ENCODE measurements at places on chromosomes 7 and 10.

DNA sequence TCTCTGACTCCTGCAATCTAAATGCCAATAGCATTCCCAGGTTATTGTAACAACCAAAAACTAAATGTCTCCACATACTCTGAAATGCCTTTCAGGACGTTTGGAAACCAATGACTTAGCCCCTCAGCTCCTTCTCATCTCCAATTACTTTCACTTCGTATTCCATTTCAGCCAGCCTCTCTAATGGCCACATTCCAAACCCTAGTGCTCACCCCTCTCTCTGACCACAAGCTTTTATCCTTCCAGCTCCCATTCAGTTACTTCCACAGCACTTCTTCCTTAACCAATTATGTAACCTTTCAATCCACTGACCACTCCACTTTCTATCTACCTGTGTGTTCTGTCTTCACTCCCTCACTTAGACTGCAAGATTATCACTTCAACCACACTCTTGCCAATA is 4.3 kb downstream of the NOC3L start:
- no peak for DNase-seq

DNA sequence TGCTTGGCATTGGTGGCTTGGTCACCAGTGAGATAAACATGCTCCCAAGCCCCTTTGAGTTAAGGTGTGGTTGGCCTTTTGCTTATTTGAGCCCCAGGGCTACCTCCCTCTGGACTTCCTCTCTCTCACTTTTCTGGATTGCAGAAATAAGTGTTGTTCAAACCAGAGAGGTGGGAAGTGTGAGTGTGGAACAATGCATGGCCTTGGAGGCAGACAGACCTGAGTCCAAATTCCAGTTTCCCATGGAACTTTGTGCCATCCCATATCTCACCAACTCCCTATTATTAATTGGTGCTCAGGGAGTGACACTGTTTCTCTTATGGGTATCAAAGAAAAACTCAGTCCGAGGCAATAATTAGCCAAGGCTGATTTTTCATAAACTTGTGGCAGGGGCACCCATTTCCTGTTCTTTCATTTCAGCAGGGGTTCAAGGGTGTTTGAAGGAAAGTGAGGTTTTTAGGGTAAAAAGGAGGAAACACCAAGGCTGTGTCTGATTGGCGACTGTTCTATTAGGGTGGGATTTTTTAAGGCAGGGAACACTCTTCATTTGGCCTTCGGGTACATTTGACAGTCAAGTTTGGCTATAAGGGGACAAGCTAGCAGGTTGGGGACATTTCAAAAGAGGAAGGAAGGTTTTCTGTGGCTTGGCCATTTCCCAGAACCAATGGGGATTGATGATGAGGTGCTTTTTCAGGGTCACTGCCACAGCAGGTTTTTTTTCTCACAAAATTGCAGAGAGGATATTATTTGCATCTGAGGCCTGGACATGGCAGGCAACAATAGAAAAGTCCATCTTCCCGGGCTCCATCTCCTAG is 148.8 kb upstream of the NPY start:
- no peak for DNase-seq

- no peak for DNase-seq
These were observed 15.6 kb downstream of the FANK1 start for GRCh38 chr10:125911990-125912389.

GRCh38 chr10:7477538-7478334 is 66.9 kb upstream of the SFMBT2 start:
- DNase-seq, result no peak

DNA sequence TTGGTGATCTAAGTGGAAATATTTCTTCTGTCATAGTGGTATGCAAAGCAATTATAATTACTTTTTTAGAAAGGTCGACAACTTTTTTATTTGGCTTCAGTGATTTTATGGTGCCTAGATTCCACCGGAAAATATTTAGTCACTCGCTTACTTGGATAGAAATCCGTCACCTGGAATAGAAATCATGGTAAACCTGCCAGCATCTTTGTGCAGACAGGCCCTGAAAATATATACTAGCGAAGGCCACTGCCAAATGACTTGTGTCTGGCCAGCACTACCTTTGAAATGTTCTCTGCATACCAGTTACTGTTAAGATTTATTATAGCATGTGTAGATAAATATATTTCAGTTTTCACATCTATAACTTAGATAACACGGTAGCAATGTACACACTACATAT is 226.4 kb downstream of the AGMO start:
- no peak for DNase-seq

DNA sequence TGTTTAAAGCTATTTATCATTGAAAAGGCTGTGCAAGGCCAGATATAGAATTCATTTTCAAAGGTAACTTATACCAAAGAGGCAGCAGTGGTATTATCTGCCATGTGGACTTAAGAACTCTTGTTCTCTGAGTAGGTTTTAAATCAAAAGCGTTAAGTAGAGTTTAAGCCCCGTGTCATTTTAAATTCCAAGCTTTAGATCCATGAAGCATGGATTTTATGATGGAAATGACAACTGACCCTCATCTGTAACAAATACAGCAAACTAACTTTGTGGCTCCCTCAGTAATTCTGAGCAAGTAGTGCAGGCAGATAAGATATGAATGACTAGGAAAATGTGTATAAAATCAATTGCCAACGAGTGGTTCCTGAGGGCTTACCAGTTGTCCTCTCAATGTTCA is 247.0 kb downstream of the WDR11 start:
- DNase-seq, result no peak

DNA sequence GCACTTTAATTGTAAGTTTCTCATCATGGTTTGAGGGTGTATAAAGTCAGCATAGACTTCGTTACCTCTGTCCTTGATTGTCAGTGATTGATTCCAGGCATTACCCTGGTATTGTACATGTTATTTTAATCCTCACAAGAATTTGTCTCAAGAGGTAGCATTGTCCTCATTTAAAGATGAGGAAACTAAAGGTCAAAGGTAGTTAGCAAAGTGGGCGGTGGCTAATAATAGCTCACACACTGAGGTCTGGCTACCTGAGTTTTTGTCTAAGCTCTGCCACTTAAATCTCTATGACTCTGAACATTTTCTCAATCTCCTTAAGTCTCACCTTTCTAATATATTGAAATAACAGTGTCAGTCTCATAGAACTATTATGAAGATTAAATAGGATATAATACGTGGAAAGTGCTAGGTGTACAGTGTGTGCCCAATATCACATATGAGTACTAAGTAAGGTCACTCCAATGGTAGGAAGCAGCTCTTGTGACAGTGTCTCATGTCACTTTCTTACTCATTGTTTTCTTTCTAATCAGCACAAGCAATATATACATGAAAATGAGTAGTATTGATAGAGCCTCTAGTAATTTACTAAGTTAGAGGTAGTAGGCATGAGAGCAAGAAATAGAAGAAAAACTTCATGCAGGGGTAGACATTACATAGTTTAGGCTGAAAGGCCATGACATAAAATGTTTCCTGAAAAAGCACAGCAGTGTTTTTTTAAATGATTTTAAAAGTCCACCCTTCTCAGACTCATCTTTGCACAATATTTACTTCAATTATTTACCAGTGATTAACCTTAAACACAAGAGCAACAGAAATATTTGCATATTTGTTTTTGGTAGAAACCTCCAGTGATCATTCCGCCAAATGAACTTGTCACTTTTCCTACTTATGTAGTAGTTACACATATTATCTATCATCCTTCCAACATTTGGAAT is 21.0 kb downstream of the AHR start:
- no peak for DNase-seq

GRCh38 chr10:7587168-7587864 is 79.5 kb downstream of the ITIH5 start:
- no peak for DNase-seq

GRCh38 chr10:132944510-132944909 is 2.1 kb upstream of the CFAP46 start:
- DNase-seq, result no peak

- DNase-seq, result no peak
These were observed 91.0 kb downstream of the MICALL2 start for GRCh38 chr7:1368184-1368681.

DNA sequence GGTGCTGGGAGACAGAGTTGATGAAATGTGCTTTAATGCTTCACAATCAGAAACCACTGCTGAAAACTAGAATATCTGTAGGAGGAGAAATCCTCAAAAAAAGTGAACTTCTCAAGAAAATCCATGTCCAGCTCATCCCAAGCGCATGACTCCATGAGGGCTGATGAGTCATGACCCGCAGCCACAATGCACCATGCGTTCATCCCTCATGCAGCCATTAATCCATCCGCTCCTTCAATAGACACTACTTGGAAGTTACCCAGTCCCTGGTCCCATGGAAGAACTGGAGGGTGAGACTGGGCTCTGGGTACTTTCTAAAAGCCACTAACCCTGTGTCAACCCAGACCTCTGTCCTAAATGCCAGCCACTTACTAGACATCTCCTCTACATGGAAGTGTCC is 24.4 kb downstream of the TMEM273 start:
- DNase-seq, result no peak

DNA sequence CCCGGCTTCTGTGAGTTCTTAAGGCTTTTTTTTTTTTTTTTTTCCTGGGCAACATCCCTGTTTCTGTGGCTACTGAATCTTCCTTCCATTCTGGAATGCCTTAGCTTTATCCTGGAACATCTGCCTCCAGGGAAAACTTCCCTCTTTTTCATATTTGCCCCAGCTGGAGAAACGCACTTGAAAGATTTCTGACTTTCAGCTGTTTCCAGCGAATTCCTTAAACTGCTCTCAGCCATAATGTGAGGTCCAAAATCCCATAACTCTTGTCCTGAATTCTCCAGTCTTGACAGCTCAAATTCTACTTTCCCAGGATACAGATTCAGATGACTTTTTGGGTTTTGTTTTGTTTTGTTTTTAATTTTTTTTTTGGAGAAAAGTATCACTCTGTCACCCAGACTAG is 263.6 kb upstream of the AUTS2 start:
- no peak for DNase-seq

Data from CD4-positive, alpha-beta T cell (primary cell).